BE2C (cell line): ENCODE measurements at places on chromosomes 7 and 10.

DNA sequence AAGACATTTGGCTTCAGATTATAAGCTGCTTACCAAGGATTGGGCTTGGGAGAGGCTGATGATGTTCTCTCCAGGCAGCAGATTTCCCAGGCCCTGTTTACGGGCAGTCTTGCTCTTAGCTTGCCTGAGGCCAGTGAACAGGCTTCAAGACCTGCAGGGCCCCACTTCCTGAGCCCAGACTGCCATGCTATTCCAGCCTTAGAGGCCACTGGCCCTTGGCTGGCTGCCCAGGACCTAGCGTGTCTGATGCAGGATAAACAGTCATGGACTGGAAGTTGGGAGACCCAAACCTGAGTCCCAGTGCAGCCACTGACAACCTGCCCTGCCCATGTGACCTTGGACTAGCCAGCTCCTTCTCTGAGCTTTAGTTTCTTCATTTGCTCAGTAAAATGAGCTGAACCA is 2.9 kb downstream of the PRXL2A start:
- peak; percentile 76 for DNase-seq

DNA sequence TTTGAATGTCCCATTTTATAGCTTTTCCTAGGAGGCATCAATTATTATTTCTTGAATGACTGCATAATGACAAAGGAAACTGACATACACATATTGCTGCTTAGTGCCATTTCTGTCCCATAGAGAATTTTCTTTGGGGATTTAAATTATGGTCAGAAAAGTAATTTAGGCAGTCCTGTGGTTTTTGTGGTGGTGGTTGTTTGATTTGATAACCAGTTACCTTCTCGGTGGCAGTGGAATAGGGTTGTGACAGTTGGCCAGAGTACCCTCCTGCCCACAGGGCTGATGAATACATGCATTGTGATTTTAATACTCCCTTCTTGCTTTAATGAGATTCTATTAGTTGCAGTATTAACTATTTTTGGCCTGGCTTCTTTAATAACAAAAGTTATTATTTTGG is 6.6 kb upstream of the SGCE start:
- DNase-seq = no peak

DNA sequence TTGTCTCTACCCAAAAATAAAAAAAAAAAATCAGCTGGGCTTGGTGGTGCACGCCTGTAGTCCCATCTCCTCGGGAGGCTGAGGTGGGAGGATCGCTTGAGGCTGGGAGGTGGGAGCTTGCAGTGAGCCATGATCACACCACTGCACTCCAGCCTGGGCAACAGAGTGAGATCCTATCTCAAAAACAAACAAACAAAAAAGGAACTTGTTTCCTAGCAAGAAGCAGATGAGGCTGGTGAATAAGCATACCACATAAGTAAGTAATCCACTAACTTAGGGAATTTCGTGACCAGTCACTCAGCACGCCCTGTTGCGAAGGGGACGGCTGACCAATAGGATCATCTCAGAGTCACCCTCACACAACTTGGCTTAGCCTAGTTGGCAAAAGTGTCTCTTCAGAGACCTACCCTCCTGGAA is 64.6 kb downstream of the CUX1 start:
- no peak for DNase-seq

DNA sequence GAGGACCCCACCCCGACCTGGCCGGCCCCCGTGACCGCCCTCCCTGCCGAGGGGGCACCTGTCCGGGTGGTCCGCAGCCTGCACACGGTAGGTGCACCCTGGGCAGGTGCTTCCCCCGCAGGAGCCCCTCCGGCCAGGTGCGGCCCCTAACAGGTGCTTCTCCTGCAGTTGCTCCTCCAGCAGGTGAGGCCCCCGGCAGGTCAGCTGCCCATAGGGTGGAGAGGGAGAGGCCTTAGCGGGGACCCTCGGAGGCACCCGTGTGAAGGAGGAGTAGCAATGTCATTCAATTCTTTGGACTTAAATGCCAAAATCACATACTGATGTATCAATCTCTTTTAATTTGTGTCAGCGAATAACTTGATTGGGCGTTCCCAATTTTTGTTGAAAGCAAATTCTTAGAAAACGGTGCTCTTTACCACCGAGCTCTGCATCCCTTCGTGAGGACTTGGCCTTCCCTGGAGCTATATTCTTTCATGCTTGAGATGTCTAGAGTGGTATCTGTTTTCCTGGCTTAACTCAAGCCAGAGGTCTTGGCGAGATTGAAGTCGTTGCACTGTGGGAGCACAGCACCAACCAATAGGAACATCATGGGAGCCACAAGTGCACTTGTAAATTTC is 738 bp upstream of the NCAPG2 start:
- DNase-seq = no peak

- DNase-seq = no peak
Observed at GRCh38 chr7:145212050-145212449, 376.2 kb upstream of the TPK1 start.

DNA sequence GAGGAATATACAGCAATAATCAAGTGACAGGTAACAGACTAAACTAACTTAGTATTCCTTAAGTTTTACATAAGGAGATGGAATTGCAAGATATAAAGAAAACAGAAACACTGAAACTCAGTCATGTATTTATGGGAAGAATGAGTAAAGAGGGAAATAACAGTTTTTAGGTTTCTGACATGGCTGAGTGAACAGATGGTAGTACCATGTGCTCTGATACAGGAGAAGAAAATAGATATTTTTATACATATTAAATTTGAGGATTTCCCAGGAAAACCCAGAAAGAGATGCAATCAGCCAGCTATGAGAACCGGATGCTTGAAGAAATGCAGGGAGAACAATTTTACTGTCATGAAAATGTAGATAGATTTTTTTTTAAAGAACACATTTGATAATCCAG is 669.5 kb upstream of the GRM3 start:
- no peak for DNase-seq

DNA sequence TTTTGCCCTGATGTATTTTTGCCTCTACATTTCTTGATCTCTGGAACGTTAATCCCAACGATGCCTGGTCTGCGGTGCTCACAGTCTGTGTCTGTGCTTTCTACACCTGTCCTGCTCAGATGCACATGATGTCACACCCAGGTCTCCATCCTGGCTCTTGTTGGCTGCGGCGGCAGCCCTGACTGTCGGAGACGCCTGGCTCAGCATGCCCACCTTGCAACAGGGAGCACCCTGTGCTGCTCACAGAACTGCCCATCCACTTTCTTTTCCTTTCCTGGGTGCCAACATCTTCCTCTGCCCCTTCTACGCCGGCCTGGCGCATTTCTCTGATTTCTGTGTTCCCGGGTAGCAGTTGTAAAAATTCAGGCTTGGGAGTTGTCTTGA is 106.2 kb downstream of the CUX1 start:
- DNase-seq = no peak

DNA sequence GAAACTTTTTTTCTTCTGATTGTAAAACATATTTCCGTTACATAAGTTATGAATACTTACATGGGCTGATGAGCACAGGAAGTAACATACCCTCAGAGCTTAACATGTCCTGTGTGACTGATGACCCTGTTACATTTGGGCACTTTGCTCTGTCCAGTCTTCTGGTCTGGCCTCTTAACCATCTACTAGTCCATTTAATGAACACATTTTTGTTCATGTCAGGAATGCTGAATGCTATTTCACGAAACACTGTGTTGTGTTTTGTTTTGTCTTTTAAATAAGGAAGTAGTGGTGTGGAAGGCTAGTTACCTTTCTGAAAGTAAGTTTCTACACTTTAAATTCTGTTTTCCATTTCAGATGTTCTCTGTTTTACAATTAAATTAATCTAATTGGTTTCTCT is 77.7 kb downstream of the RBM33 start:
- DNase-seq = no peak

DNA sequence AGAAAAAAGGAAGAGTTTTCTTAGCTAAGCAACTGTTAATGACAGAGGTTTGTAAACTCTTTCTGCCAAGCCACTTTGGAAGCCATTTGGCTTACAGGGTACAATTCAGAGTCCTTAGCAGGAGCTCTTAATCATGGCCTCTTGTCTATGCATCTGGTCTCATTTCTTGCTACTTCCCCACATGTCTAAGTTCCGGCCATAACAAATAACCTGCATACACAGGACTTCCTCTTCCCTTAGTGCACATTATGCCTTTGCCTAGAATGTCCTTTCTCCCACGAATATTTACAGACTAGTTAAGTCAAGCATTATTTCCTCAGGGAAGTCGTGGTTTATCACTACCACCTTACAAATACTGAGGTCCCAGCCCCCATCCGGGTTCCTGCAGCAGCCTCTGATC is 8.6 kb upstream of the UPF2 start:
- no peak for DNase-seq

GRCh38 chr7:137984181-137985041 is 17.5 kb downstream of the CREB3L2 start:
- no peak for DNase-seq

- no peak for DNase-seq
Observed at GRCh38 chr7:103106005-103106702, 31.2 kb downstream of the ARMC10 start.

GRCh38 chr7:87528730-87529129 is 53.2 kb upstream of the ABCB4 start:
- no peak for DNase-seq

GRCh38 chr10:83925133-83925532 is 214.2 kb upstream of the GHITM start:
- no peak for DNase-seq

DNA sequence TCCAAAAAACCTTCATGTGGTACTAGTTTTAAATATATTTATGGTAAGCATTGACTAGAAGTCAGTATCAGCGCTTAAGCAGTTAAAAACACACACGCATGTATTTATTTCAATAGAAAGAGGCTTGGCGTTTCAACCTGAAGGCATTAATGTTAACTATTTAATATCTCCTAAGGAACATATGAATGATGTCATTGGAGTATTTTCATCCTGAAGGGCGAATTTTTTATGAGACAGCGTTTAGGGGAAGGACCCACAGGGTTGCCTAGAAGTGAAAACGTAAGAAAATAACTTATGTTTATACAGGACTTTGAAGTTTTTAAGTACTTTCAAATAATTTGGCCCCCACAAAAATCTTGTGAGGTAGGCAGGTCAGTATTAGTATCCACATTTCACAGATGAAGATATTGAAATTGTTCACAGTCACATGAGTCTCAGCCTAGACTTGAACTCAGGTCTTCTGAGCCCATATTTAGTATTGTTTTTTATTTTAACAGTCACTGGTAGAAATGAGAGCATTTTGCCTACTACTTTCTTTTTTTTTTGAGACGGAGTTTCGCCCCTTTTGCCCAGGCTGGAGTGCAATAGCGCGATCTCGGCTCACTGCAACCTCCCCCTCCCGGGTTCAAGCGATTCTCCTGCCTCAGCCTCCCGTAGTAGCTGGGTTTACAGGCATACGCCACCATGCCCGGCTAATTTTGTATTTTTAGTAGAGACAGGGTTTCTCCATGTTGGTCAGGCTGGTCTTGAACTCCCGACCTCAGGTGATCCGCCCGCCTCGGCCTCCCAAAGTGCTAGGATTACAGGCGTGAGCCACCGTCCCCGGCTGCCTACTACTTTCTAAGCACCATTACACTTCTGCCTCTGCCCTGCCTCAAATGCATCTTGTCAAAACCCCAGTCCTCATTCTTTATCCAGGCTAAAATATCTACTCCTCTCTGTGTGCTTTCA is 1.8 kb downstream of the SLK start:
- no peak for DNase-seq

- DNase-seq = peak; percentile 38
Observed at GRCh38 chr10:102642736-102643335, 1.4 kb upstream of the TRIM8 start.

DNA sequence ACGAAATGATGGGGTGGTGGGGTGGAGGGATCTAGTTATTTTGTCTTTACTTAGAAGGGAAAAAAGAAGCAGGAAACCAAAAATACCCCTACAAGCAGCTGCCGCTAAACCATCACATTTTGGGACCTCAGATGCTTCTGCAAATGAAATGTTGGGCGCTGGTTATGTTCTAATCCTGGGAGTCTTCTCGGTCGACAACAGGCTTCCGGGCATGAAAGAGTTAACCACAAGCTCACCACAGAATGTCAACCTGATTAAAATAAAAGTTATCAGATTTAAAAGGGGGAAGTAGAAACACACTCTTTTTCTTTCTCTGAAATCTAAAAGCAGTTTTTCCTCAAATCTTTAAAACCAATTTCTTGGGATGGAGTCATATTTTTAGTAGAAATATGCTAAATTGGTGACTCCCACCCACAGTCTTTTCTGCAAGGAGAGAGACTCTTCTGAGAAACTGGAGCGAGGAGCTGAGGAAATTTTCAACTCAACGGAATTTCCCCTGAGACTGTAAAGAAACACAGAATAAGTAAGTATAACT is 16.8 kb downstream of the IL2RA start:
- no peak for DNase-seq

- no peak for DNase-seq
Observed at GRCh38 chr10:78968943-78969342, 99.8 kb upstream of the ZMIZ1 start.

- DNase-seq = no peak
Observed at GRCh38 chr10:92328993-92329392, 38.0 kb downstream of the MARCHF5 start.

DNA sequence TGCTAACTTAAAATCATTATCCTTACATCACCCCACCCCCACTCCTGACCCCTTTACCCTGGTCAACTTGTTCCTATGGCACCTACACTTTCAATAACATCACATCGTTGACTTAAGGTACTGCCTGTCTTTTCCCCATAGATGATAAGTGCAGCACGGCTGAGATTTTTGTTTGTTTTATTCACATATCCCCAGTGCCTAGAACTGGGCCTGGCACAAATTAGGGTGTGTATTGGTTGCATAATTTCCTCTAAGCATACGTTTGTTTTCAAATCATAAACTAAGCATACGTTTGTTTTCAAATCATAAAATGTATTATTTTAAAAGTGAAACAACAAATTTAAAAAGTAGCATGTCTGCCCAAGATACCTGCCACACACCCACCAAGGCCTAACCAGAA is 35.3 kb downstream of the ANXA11 start:
- no peak for DNase-seq
